ENCODE measurements at places on chromosomes 5 and 9. TPM values are rescaled to one million over a fixed set of nuclear protein-coding genes. Genes with fewer than 3 reads are reported as not detected.
A peak's percentile ranks its signal among the peaks of the same experiment; 100 is the strongest.

- H3K4me3 ChIP-seq, result no peak overlapping the region
- H3K27me3 ChIP-seq, result no peaks in the 10 kb centered on the region
- DNase-seq, result no peak
- no peak overlapping the region for H3K27ac ChIP-seq
- H3K36me3 ChIP-seq, result no peaks in the 10 kb centered on the region
Observed at GRCh38 chr9:135328485-135329417, 150.8 kb upstream of the PPP1R26 start.

DNA sequence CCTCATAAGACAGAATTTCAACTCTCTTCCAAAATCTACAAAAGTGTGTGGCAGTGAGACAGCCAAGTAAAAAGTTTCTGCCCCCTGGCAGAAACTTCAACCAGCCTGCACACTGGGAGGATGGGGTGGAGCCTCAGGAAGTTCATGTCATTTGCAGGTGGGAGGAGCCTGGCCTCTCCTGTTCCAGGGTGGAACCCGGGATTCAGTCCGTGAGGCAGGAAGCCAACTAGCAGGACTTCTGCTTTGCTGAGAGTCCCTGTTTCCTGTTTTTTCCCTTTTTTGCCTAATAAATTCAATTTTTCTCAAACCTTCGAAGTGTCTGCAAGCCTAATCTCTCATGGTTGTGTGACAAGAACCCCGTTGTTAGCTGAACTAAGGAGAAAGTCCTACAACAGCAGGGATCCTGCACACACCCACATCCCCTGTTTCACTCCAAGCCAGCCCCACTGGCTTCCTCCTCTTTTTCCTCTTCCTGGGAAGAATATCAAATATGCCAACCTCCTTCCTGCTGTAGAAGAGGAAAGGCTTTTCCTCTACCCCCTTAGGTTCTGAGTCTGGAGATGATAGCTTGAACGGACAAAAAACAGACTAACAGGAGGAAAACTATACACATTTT, 69.3 kb downstream of the ALDH7A1 start:
- H3K4me1 ChIP-seq, result peaks cover 7% of the 10 kb centered on the region
- DNase-seq, result peak; percentile 31
- H3K36me3 ChIP-seq, result no peaks in the 10 kb centered on the region
- no peak overlapping the region for H3K4me3 ChIP-seq
- no peaks in the 10 kb centered on the region for H3K27me3 ChIP-seq
- no peak overlapping the region for H3K27ac ChIP-seq

GRCh38 chr5:97009212-97009898, 73.5 kb downstream of the LNPEP start:
- H3K4me3 ChIP-seq, result no peak overlapping the region
- 0 out of 2 replicates have a peak, but pooled peaks cover 3% of the 10 kb centered on the region for H3K36me3 ChIP-seq
- H3K4me1 ChIP-seq, result no peaks in the 10 kb centered on the region
- H3K27ac ChIP-seq, result no peak overlapping the region

- no peak overlapping the region for H3K4me3 ChIP-seq
- H3K36me3 ChIP-seq, result no peaks in the 10 kb centered on the region
- H3K27me3 ChIP-seq, result no peaks in the 10 kb centered on the region
- H3K27ac ChIP-seq, result no peak overlapping the region
- no peak for DNase-seq
Observed at GRCh38 chr9:74589576-74589975, 92.4 kb downstream of the RORB start.

- no peaks in the 10 kb centered on the region for H3K4me1 ChIP-seq
- no peak overlapping the region for H3K4me3 ChIP-seq
- H3K27me3 ChIP-seq, result no peaks in the 10 kb centered on the region
- H3K36me3 ChIP-seq, result no peaks in the 10 kb centered on the region
- no peak for DNase-seq
Observed at GRCh38 chr5:24817966-24818365, 173.2 kb upstream of the CDH10 start.

DNA sequence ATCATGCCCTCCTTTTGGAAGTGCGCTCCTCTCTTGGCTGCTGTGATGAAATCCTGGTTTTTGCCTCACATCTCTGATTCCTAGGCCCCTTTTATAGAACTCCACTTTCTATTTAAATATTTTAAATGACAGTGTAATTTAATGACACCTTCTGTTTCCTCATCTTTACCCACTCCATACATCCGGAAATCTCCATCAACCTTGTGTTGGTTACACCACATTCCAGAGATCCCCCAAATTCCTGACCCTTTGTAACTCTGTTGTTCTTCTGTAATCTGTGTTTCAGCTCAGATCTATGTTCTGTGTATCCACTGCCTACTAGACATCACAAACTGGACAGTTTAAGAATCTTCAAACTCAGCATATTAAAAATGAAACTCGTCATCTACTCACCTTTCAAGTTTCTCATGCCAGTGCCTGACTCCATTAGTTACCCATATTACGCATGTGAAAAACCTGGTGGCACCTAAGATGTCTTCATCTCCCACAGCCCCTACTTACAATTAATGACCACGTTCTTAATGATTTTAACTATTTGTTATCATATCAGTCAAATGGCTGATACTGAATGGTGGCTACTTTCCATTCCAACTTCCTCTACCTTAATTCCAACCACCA, 25.1 kb downstream of the PARP8 start:
- DNase-seq, result no peak
- H3K27me3 ChIP-seq, result no peaks in the 10 kb centered on the region
- H3K4me3 ChIP-seq, result no peak overlapping the region

- no peak overlapping the region for H3K27ac ChIP-seq
- no peak for DNase-seq
- H3K36me3 ChIP-seq, result no peaks in the 10 kb centered on the region
- H3K4me1 ChIP-seq, result no peaks in the 10 kb centered on the region
- no peaks in the 10 kb centered on the region for H3K27me3 ChIP-seq
Observed at GRCh38 chr5:117182104-117182503, 607.5 kb upstream of the SEMA6A start.

DNA sequence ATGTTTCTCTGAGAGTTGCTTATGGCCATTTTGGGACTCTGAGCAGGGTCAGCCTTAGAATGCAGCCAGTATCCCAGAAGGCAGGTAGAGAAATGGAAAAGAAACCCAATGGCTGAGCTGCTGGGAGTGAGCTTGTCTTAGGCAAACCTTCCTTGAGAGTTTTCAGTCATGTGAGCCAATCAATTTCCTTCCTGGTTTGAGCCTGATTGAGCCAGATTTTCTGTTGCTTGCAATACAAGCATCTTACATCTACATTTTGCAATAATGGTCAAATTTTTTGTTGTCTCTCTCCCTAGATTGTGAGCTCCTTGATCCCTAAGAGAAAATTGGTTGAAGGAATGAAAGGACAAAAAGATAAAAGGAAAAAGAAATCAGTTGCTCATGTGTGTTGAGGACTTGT, 155.3 kb downstream of the SNX18 start:
- no peaks in the 10 kb centered on the region for H3K36me3 ChIP-seq
- no peaks in the 10 kb centered on the region for H3K27me3 ChIP-seq
- H3K4me1 ChIP-seq, result peaks cover 18% of the 10 kb centered on the region
- H3K27ac ChIP-seq, result no peak overlapping the region

The C9 gene
- not detected for total RNA-seq

DNA sequence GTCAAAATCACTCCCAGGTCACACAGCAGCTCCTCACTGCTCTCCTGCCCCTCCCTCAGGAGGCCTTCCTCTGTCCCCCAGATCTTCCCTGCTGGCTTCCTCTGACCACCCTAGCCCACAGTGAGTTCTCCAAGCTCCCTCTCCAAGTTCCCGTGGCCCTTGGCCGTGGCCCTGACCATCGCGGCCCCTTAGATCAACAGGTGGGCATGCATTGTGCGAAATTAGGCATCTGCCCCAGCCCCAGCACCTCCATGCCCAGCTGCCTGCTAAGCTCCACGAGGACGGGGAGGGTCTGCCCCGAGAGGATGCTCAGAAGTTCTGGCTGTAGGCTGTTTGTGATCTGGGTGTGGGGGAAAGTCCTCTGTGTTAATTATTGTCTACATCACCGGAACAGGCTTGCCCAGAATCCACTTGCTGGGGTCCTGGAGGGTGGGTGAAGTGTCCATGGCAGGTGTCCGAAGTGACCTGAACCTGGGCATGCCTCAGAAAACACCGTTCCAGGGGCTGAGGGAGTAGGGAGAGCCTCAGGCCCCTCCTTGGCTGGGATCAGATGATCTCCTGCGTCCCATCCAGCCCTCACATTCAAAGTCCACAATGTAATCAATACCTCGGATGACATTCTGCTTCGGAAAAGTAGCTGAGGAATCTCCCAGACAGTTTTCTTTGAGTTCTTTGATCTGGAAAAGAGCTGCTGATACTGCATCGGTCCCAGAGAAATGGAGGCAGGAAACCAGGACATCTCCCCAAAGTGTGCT, 194.8 kb downstream of the PAX5 start:
- no peak overlapping the region for H3K4me3 ChIP-seq
- no peak for DNase-seq
- no peaks in the 10 kb centered on the region for H3K36me3 ChIP-seq
- H3K27me3 ChIP-seq, result peaks cover 45% of the 10 kb centered on the region
- H3K27ac ChIP-seq, result no peak overlapping the region

DNA sequence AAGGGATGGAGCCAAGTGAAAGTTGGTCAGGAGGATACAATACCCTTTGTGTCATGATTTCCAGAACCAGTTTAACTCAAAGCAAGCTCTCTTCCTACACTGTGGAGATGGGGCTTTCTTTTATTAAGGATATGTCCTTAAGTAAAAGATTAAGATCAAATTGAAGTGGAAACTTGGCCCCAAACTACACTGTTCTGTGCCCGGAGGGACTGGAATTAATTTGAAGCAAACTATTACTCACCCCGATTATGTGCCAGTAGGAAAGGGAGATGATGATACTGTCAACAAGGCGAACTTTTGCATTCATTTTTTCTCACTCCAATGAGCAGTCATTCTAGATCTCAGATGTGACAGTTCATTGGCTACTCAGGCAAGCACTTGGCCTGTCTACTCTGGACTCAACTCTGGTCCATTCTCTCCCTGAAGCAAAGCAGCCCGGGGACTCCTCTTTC, 186.7 kb downstream of the NTRK2 start:
- no peak overlapping the region for H3K27ac ChIP-seq
- no peaks in the 10 kb centered on the region for H3K27me3 ChIP-seq
- H3K4me1 ChIP-seq, result no peaks in the 10 kb centered on the region
- no peak for DNase-seq
- H3K36me3 ChIP-seq, result no peaks in the 10 kb centered on the region
- no peak overlapping the region for H3K4me3 ChIP-seq

The SLC4A9 gene
- not detected for total RNA-seq

The ENTREP1 gene
- not detected for total RNA-seq
